ENCODE measurements at places on chromosomes 12 and 14. TPM values are rescaled to one million over a fixed set of nuclear protein-coding genes. Genes with fewer than 3 reads are reported as not detected.

GRCh38 chr14:103318750-103319419, 15.2 kb upstream of the EIF5 start:
- DNase-seq: no peak

GRCh38 chr12:120583478-120584030, 2.4 kb upstream of the POP5 start:
- DNase-seq: peak; percentile 73

The KCNC2 gene
- not detected for total RNA-seq

The ZC2HC1C gene
- total RNA-seq: 0.76 TPM
